Left cardiac atrium (tissue), 4 donors: ENCODE measurements at places on chromosomes 6 and 20.

DNA sequence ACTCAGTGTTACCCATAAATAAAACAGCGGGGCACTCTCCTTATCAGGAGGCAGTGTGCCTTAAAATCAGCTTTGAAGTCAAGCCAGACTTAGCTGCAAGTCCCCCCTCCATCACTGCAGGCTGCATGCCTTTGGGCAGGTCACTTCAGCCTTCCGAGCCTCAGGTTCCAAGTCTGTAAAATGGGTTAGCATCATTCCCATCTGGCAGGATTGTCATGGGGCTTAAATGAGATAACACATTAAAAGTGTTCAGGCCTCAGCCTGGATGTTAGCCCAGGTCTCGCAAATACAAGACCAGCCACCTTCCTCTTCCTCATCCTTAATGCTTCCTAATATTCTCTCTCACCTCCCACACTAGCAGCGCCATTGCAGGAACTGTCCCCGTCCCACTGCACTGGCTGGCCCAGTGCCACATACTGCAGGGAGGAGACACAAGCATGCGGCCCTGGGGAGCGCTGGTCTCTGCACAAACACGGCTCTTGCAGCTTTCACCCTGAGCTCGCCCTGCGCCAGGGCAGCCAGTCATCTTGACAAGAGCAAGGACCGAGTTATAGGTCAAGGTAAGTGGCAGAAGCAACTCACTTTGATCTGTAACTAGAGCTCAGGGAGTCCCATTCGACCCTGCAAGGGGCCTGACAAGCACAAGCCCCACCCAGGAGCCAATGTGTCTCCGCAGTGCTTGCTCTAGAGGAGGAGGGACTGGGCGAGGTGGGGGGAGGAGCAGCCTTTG, 564.6 kb upstream of the AGPAT4 start:
- no peak for DNase-seq

GRCh38 chr6:144510859-144511258, 225.7 kb downstream of the UTRN start:
- no peak for DNase-seq

- DNase-seq, result no peak
Measured at GRCh38 chr6:131451321-131452144, 121.5 kb upstream of the ARG1 start.

GRCh38 chr6:2387445-2387844, 142.0 kb upstream of the GMDS start:
- no peak for DNase-seq

- DNase-seq, result no peak
Measured at GRCh38 chr6:29227235-29227634, 56.5 kb downstream of the OR2J2 start.

DNA sequence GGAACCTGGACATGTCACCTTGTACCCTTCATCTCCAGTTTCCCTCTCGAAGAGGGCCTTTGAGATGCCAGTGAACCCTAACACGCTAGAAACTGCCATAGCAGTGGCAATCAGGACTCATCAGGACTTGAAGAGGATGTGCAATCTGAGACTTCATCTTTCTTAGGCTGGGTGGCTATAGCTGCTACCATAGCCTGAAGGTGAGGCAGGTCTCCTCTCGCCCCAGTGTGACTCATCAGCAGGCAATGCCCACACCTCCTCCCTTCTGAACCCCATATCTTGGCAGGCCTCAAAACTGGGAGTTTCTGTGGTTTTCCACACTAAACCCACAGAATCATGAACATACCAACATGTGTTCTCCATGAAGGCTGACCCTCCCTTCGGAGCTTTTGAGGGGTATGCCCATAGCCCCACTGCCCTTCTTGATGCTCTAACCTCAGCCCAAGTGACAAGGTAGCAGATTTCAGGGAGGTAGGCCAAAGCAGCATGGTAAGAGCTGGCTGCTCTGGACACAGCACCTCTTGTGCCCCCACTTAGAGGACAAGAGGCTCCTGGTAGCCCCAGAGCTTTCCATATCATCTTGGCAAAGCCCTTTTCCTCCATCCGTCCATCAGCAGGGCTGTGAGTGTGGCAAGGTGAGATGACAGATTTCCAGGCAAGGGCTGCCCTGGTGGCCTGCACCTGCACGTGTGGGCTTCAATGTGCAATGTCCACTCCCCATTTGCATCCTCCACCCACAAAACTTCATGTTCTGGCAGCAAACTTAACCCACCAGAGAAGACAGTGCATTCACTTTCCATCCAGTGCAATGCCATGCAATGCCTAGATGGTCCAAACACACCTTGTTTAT, 2.6 kb downstream of the BLCAP start:
- no peak for DNase-seq

GRCh38 chr20:62522748-62523396, 47.1 kb upstream of the GATA5 start:
- DNase-seq, result no peak

- no peak for DNase-seq
Measured at GRCh38 chr20:23035731-23036130, 619 bp downstream of the SSTR4 start.

- no peak for DNase-seq
Measured at GRCh38 chr20:19113343-19113930, 99.0 kb upstream of the SLC24A3 start.

DNA sequence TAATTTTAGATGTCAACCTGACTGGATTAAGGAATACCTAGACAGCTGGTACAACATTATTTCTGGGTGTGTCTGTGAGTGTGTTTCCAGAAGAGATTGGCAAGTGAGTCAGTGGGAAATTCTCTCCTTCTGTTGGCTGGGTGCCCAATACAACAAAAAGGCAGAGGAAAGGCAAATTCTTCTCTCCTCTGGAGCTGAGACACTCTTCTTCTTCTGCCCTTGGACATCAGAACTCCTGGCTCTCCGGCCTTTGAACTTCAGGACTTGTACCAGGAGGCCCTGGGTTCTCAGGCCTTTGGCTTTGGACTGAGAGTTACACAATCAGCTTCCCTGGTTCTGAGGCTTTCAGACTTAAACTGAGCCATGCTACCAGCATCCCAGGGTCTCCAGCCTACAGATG, 7.8 kb upstream of the BTN3A1 start:
- peak; percentile 32 for DNase-seq

DNA sequence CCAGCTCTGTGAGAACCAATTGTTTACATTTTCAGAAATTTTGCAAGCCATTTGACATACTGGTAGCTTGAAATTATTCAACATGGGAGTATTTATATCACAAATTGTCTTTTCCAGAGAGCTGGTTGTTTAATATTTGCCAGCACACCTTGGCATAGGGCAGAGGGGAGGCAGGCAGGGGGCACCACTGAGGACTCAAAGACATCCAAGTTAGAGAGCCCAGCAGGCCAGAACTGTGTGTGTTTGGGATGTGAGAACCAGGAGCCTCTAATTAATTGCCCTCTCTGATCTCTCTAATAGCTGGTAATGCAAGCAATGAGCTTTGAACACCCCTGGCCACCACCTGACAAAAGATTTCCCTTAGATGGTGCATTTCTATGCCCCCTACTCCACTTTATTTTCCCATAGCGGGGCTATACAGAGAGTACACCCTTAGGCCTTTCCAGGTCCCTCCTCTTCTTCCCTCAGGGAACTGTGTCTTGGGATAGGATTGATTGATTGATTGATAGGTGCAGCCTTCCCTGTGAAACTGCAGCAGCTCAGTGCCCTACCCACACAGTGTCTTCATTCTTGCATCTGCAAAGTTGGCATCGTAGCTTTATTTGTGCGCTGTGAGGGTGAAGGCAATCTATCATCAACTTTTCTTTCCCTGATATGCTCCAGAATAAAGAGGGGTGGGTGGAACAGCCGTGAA, 29.2 kb downstream of the MOCS1 start:
- no peak for DNase-seq

GRCh38 chr6:48073976-48074767, 36.8 kb downstream of the PTCHD4 start:
- no peak for DNase-seq
